Trophoblast cell (in vitro differentiated cells and primary cell): ENCODE measurements at places on chromosomes 7 and 10.

GRCh38 chr10:129814681-129815646 is 149.1 kb downstream of the EBF3 start:
- no peak for DNase-seq

DNA sequence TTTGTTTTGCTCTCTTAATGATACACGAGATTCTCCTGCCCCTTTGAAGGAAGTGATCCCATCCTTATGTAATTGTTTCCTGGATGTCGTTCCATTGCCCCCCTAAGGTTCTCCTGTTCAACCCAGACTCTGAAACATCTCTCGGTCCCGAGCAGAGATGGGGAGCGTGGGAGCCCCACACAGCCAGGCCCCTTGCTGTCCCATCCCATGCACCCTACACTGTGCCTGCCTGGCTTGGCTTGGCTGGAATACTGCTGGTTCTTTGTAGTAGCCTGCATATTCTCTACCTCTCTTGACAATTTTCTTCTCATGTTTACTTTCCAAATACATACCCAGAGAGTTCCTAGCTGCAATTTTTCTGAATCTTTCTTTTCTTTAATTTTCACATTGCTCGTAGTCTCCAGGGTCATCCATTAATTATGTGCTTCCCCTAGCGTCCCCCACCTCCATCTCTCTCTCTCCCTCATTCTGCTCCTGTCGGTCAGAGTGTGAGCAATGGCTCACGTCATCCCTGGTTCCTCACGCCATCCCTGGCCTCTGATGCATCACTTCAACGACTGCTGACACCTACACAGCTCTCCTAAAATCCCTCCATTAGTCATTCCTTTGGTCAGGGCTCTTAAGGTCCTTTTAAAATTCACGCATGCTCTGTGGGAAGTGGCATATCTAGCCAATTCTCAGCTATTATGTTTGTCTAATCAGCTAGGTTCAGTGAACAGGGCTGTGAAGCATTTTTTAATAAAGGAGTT is 32.5 kb upstream of the GPR158 start:
- no peak for DNase-seq

DNA sequence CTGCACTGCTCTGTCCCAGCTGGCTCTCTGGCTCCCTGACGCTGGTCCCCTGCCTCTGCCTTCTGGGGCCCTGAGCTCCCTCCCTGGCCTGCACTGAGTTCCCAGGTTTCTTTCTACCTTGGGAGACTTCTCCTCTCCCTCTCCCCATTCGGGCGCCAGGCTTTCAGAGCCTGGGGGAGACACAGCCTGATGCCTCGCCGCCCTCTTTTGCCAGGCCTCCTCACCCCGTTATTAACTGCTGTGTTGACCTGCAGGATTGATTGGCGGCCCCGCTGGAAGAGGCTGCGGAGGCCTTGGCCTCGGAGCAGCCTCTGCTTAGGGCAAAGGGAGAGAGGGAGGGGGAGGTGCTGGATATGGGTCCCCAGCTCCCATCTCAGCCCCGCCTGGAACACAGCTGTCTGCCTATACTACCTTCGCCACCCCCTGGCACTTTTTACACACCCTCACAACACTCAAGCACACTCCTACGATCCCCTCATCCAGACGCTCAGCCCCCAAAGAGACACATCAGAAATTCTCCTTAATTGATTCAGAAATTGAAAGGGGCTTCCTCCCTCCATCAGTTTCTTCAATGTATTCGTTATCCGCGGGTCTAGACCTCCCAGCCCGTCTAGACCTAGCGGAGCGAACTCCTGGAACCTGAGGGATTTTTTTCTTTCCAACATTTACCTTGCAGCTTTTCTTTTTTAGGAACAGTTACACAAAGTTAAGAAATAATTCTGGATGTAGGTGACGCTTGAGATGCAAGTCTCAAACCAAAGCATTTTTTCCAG is 7.1 kb upstream of the PAX2 start:
- no peak for DNase-seq

GRCh38 chr7:50667338-50667737 is 102.1 kb upstream of the DDC start:
- DNase-seq = no peak

- no peak for DNase-seq
Measured at GRCh38 chr7:40058026-40058425, 76.4 kb downstream of the MPLKIP start.
